ENCODE measurements at places on chromosomes 4 and X.

DNA sequence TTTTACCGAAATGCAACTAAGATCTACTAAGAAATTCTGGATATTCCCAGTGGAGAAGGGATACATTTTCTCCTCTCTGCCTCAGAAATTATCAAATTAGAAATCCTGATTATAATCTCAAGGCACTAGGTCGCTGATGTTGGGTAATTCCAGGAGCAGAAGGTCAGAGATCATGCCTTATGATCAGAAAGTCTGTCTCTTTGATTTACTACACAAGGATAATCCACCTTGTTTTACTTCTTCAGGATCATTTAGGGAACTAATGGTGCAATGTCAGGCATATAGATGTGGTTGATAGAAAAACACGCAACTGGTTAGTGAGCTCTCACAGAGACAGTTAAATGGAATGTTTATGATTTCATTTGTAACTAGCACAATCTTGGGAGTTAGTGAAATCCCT, 1069.7 kb downstream of the STIM2 start:
- no peak for DNase-seq

DNA sequence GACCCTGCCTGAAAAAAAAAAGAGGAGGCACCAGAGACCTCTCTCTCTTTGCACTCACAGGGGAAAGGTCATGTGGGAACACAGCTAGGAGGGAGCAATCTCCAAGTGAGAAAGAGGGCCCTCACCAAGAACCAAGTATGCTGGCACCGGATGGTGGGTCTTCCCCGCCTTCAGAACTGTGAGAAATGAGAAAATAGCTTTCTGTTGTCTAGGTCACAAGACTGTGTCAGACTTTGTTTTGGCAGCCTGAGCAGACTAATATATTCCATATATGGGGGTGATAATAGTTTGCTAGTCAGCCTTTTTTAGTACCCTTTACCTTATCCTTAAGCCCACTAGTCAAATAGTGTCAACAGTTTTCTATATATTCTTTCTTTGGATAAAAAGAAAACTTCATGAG, 193.0 kb downstream of the TRIML1 start:
- no peak for DNase-seq

- no peak for DNase-seq
Measured at GRCh38 chrX:71997320-71997719, 86.7 kb downstream of the NHSL2 start.

GRCh38 chr4:182257503-182257902, 14.3 kb downstream of the TENM3 start:
- no peak for DNase-seq

DNA sequence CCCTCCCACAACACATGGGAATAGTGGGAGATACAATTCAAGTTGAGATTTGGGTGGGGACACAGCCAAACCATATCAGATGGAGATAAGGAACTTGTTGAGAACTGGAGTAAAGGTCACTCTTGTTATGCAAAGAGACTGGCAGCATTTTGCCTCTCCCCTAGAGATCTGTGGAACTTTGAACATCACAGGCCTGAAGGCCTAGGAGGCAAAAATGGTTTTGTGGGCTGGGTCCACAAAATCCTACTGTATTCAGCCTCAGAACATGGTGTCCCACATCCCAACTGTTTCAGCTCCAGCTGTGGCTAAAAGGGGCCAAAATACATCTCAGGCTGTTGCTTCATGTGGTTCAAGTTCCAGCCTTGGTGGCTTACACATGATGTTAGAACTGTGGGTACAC, 1247.8 kb upstream of the IGFBP7 start:
- no peak for DNase-seq

- DNase-seq: no peak
Measured at GRCh38 chr4:135268369-135268768, 1066.8 kb upstream of the PABPC4L start.

GRCh38 chr4:14566518-14566917, 435.8 kb upstream of the CPEB2 start:
- DNase-seq: no peak

- DNase-seq: no peak
Measured at GRCh38 chrX:51487960-51488267, 8.5 kb downstream of the NUDT11 start.

GRCh38 chr4:25870081-25870480, 7.3 kb upstream of the SEL1L3 start:
- no peak for DNase-seq

- DNase-seq: no peak
Measured at GRCh38 chr4:111572470-111572869, 572.8 kb upstream of the FAM241A start.

- no peak for DNase-seq
Measured at GRCh38 chr4:6225469-6225868, 25.1 kb upstream of the JAKMIP1 start.

GRCh38 chrX:40922307-40922706, 162.9 kb upstream of the USP9X start:
- no peak for DNase-seq

GRCh38 chr4:106080376-106080775, 185.1 kb downstream of the NPNT start:
- no peak for DNase-seq

- no peak for DNase-seq
Measured at GRCh38 chrX:154084449-154085300, 12.8 kb downstream of the MECP2 start.

DNA sequence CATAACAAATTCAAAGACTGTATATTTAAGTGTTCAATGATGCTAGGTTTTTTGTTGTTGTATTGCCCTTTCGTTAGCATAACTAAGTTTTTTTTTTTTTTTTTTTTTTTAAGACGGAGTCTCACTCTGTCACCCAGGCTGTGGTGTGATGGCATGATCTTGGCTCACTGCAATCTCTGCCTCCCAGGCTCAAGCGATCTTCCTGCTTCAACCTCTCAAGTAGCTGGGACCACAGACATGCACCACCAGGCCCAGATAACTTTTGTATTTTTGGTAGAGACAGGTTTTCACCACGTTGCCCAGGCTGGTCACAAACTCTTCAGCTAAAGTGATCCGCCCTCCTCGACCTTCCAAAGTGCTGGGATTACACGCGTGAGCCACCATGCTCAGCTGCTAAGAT, 7.0 kb downstream of the SH3BGRL start:
- no peak for DNase-seq

GRCh38 chr4:107709916-107710315, 10.1 kb downstream of the PAPSS1 start:
- no peak for DNase-seq

DNA sequence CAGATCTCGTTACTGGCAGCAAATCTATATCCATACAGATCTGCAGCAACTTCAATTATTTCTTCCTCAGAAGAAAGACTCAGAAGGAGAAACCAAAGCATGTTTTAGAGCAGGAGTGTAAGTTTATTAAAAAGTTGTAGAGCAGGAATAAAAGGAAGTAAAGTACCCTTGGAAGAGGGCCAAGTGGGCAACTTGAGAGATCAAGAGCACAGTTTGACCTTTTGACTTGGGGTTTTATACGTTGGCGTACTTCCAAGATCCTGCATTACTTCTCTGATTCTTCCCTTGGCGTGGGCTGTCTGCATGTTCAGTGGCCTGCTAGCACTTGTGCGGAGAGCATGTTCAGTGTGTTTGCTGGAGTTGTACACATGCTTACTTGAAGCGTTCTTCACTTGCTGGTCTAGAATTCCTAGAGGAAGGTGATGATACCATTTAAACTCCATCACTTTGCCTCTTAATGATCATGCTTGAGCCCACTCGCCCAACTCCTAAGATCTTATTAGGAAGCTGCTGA, 1114.7 kb upstream of the PABPC4L start:
- DNase-seq: no peak

- DNase-seq: no peak
Measured at GRCh38 chr4:22019676-22020075, 71.1 kb upstream of the KCNIP4 start.

All from stimulated activated CD8-positive, alpha-beta memory T cell treated with anti-CD3 and anti-CD28 coated beads, Interleukin-2, amount 100 ng/mL, for 1 hour (primary cell).